ENCODE measurements at places on chromosomes 4 and X.

DNA sequence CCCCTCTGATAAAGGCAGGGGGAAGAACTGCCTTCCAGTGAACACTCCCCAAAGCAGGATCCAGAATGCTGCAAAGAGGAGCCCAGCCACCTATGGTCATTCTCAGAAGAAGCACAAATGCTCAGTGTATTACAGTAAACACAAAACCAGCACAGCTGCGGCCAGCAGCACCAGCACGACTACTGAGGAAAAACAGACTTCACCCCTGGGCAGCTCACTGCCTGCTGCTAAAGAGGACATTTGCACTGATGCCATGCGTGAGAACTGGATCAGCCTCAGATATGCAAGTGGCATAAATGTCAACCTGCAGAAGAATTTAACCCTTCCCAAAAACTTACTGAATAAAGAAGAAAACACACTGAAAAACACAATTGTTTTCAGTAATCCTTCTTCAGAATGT is 80.2 kb upstream of the TLR2 start:
- no peak for DNase-seq
- no peaks in the 10 kb centered on the region for H3K27me3 ChIP-seq
- no peak overlapping the region for H3K27ac ChIP-seq
- H3K36me3 ChIP-seq, result no peaks in the 10 kb centered on the region

- H3K4me3 ChIP-seq, result no peak overlapping the region
- H3K36me3 ChIP-seq, result no peaks in the 10 kb centered on the region
- H3K4me1 ChIP-seq, result peaks cover 8% of the 10 kb centered on the region
- H3K27me3 ChIP-seq, result peaks cover 26% of the 10 kb centered on the region
- no peak overlapping the region for H3K27ac ChIP-seq
- no peak for DNase-seq
Observed at GRCh38 chrX:154751203-154751668, 359 bp upstream of the GAB3 start.

DNA sequence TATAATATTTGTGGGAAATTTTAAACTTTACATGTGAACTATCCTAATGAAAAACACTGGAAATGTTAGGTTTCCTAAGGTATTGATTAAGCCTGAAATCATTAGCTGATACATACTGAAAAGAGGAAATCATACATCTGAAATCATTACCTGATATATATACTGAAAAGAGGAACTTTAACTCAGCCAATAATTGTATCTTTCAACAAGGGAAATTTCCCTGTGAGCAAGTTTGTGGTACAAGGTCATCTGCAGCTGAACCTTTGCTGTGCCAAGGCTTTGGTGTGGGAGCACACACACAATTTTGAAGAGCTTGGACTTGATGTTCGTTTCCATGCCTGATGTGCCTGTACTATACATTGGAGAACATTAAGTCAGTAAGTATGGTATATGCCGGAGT is 131.9 kb upstream of the USP9X start:
- no peaks in the 10 kb centered on the region for H3K36me3 ChIP-seq
- no peaks in the 10 kb centered on the region for H3K27me3 ChIP-seq
- no peak overlapping the region for H3K4me3 ChIP-seq
- H3K4me1 ChIP-seq, result no peaks in the 10 kb centered on the region

- no peaks in the 10 kb centered on the region for H3K27me3 ChIP-seq
- H3K4me3 ChIP-seq, result no peak overlapping the region
- H3K4me1 ChIP-seq, result no peaks in the 10 kb centered on the region
- H3K36me3 ChIP-seq, result peaks cover 3% of the 10 kb centered on the region
- no peak for DNase-seq
Observed at GRCh38 chr4:139419388-139419914, 34.5 kb upstream of the RAB33B start.

- H3K36me3 ChIP-seq, result no peaks in the 10 kb centered on the region
- H3K4me3 ChIP-seq, result peak within 1 kb of the TSS; percentile 46
- no peaks in the 10 kb centered on the region for H3K4me1 ChIP-seq
- no peaks in the 10 kb centered on the region for H3K27me3 ChIP-seq
- no peak for DNase-seq
Observed at GRCh38 chrX:50813843-50814661, at the start of gene SHROOM4. Gene SHROOM4 (minus strand): TSS chrX:50814194. CDS start chrX:50814018, 176 bp downstream.

DNA sequence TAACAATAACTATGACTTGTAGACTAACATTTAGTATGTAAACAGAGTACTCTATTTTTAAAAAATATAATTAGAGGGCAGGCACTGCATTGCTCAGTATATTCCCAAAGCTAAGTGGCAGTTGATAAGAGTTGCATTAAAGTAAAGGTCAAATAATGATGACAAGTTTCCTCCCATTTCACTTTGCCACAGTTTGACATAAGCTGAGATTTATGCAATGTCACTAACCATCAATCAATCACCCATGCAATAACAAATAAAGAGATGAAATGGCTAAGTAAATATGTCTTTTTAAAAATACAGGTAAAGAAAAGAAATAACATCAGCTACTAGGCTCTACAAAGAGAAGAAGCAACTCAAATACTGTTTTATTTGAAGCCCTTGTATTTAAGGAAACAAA is 673.4 kb downstream of the PCDH18 start:
- H3K4me1 ChIP-seq, result no peaks in the 10 kb centered on the region
- H3K27ac ChIP-seq, result no peak overlapping the region
- no peaks in the 10 kb centered on the region for H3K36me3 ChIP-seq
- no peaks in the 10 kb centered on the region for H3K27me3 ChIP-seq
- no peak overlapping the region for H3K4me3 ChIP-seq
- DNase-seq, result no peak

GRCh38 chr4:82450966-82451755 is 20.8 kb downstream of the ENOPH1 start:
- H3K36me3 ChIP-seq, result peaks cover 3% of the 10 kb centered on the region
- H3K4me1 ChIP-seq, result no peaks in the 10 kb centered on the region
- H3K27ac ChIP-seq, result no peak overlapping the region
- DNase-seq, result no peak
- H3K27me3 ChIP-seq, result no peaks in the 10 kb centered on the region
- H3K4me3 ChIP-seq, result no peak overlapping the region

DNA sequence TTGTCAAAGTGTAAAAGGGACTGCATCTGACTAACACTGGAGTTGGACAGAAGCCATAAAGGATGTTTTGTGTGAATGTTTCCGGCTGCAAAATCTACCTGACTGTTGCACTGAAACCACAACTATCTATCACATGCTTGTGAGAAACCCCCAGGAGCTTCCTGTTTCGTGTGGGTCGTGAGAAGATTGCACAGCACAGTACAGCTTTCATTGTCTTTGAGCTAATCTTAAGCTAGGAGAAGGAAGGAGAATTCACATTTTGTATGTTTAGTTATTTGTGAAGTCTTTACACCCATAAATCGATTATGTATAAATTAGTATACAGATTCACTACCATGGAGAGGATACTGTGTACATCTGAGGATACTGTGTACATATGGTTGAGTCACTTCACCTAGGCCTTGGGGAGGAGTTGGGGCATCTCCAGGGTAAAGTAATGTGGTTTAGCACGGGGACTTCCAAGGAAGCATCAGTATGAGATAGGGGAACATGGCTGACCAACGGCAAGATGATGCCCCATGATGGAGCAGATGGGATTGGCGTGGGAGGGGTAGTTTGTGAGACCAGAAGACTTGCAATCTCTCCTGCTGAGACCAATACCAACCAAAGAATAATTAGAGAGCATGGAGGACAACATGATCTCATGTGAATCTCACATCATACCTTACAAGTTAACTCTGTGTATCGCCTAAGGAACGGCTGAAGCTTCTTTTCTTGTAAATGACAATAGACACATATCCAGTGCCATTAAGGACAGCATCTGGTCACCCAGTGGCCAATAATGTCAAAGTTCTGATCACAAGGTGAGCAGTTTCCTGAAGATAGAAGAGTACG is 43.1 kb upstream of the FAM9C start:
- peak overlapping the region; percentile 81 for H3K27ac ChIP-seq
- H3K4me1 ChIP-seq, result peaks cover 6% of the 10 kb centered on the region
- no peaks in the 10 kb centered on the region for H3K36me3 ChIP-seq
- DNase-seq, result peak; percentile 26
- no peaks in the 10 kb centered on the region for H3K27me3 ChIP-seq
- H3K4me3 ChIP-seq, result no peak overlapping the region

DNA sequence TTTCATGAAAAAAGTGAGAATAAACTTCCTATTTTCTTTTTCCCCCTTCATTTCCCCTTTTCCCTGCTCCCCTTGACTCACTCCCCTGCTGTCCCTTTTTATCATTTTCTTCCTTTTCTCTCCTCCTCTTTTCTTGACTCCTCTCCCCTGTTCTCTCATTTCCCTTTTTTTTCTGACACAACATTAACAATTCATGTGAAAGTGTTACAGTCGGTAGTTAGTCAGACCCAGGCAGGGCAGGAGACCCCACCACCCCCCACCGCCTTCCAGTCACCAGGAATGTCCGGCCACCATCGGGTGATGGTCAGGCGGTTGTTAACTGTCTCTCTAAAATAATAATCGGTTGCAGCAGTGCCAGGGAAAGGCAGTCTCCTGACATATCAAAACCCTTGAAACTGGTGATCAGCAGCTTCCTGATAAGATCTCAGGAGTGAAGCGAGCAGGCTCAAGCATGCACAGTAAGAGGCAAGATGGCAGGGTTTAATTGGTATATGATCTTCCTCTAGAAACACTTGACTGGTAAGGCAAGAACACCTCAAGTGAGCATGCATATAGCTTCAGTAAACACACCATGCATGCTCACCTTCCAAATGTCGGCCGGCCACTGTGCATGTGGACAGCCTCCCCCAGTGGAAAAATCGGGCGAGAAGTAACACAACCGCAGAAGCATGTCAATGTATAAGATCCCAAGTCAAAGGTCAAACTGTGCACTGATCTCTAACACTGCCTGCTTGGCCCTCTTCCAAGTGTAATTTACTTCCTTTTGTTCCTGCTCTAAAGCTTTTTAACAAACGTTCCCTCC is 191.4 kb downstream of the NDST4 start:
- no peak overlapping the region for H3K4me3 ChIP-seq
- H3K27ac ChIP-seq, result no peak overlapping the region
- no peak for DNase-seq

DNA sequence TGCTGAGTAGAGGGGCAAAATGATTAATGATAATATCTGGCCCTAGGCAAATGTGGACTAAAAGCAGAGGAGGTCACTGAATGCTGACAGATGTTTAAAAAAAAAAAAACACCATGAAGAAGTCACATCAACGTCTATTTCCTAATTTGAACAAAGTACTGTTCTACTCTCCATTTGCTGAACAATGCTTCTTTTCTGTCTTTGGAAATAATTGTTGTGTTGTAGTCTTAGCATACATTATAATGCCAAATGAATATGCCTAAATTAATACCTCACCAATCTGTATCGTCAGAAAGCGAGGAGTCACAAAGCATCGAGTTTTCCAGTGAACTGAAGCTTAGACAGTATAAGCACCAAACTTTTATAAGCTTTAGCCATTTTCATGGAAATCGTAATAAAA is 140.9 kb upstream of the JADE1 start:
- no peak overlapping the region for H3K4me3 ChIP-seq
- DNase-seq, result no peak
- no peaks in the 10 kb centered on the region for H3K27me3 ChIP-seq
- no peak overlapping the region for H3K27ac ChIP-seq
- no peaks in the 10 kb centered on the region for H3K4me1 ChIP-seq
- H3K36me3 ChIP-seq, result no peaks in the 10 kb centered on the region

DNA sequence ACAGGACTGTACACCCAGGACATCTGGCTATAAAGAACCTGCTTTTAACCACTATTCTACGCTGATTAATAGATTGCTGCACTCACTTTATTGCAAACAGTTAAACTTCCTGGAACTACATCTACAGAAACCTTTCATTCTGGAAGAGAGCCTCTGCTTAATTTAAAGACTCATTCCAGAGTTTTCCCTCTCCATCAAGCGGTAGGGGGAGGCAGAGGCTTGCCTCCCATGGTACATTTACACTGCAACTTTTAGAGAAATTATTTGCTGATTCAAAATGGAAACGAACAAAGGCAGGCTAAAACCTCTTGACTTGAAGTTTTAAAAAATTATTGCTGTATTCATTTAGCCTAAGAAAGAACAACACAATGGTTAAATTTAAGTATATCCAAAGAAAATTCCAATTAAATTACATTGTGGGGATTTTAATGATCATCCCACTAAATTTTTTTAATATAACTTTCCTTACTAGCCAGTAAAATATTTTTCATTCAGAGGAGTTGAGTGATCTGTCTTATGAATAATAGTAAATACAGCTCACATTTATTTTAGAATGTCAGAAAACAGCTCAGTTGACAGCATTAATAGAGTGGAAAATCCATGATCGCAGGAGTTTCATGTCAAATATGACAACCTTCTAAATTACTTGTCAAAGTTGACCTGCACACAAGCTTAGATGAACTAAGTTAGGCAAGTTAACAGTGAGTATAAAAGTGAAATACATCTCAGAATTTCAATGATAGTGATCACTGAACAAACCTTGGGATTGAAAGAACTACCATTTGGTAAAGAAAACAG is 46.3 kb upstream of the PCDH10 start:
- no peak for DNase-seq
- no peaks in the 10 kb centered on the region for H3K27me3 ChIP-seq
- H3K4me3 ChIP-seq, result no peak overlapping the region
- no peaks in the 10 kb centered on the region for H3K36me3 ChIP-seq
- no peak overlapping the region for H3K27ac ChIP-seq
- no peaks in the 10 kb centered on the region for H3K4me1 ChIP-seq

GRCh38 chrX:15930585-15930984 is 76.0 kb upstream of the AP1S2 start:
- no peaks in the 10 kb centered on the region for H3K36me3 ChIP-seq
- DNase-seq, result no peak
- no peaks in the 10 kb centered on the region for H3K4me1 ChIP-seq
- H3K27ac ChIP-seq, result no peak overlapping the region
- H3K4me3 ChIP-seq, result no peak overlapping the region

- no peak overlapping the region for H3K4me3 ChIP-seq
- no peak for DNase-seq
- no peak overlapping the region for H3K27ac ChIP-seq
- no peaks in the 10 kb centered on the region for H3K36me3 ChIP-seq
- no peaks in the 10 kb centered on the region for H3K27me3 ChIP-seq
- no peaks in the 10 kb centered on the region for H3K4me1 ChIP-seq
Observed at GRCh38 chr4:68615699-68616422, 39.7 kb upstream of the UGT2B17 start.

GRCh38 chrX:147847999-147848398 is 63.7 kb upstream of the FMR1 start:
- H3K27ac ChIP-seq, result no peak overlapping the region
- no peaks in the 10 kb centered on the region for H3K27me3 ChIP-seq
- no peaks in the 10 kb centered on the region for H3K36me3 ChIP-seq
- H3K4me3 ChIP-seq, result no peak overlapping the region

- no peaks in the 10 kb centered on the region for H3K36me3 ChIP-seq
- no peak for DNase-seq
- H3K27ac ChIP-seq, result no peak overlapping the region
- H3K27me3 ChIP-seq, result no peaks in the 10 kb centered on the region
- no peaks in the 10 kb centered on the region for H3K4me1 ChIP-seq
- H3K4me3 ChIP-seq, result no peak overlapping the region
Observed at GRCh38 chr4:69738872-69739271, 21.5 kb downstream of the SULT1B1 start.

GRCh38 chr4:56803471-56803870 is 18.0 kb downstream of the SPINK2 start:
- no peaks in the 10 kb centered on the region for H3K4me1 ChIP-seq
- H3K36me3 ChIP-seq, result no peaks in the 10 kb centered on the region
- H3K27ac ChIP-seq, result no peak overlapping the region
- DNase-seq, result no peak
- H3K4me3 ChIP-seq, result no peak overlapping the region

GRCh38 chr4:138741766-138742377 is 273.7 kb upstream of the NOCT start:
- no peaks in the 10 kb centered on the region for H3K27me3 ChIP-seq
- no peak overlapping the region for H3K27ac ChIP-seq
- 0 out of 2 replicates have a peak, but pooled peaks cover under 1% of the 10 kb centered on the region for H3K4me1 ChIP-seq

GRCh38 chrX:54945224-54945623 is 24.6 kb downstream of the TRO start:
- no peak overlapping the region for H3K4me3 ChIP-seq
- no peaks in the 10 kb centered on the region for H3K27me3 ChIP-seq
- no peak overlapping the region for H3K27ac ChIP-seq
- H3K36me3 ChIP-seq, result no peaks in the 10 kb centered on the region

Data from PC-9 (cell line).